ENCODE measurements at places on chromosomes 13 and 19. TPM values are rescaled to one million over a fixed set of nuclear protein-coding genes. Genes with fewer than 3 reads are reported as not detected.

TNFAIP8L1 gene
- total RNA-seq: 17.8 TPM

SLC46A3 gene
- 0.25 TPM for total RNA-seq

F7 gene
- not detected for total RNA-seq

DNA sequence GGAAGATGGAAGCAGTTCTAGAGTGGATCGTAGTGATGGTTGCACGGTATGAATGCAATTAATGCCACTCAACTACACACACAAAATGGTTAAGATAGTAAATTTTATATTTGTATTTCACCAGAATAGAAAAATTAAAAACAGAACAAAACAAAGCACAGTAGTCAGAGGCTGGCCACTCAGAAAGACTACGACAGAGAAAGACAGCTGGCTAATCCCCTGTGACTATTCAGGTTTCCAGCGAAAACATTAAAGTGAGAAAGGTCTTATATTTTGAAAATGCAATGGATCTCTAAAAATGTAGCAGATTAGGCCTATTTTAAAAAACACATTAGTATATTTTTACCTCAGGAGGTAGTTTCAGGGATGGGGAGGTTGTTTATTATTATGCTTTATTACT is 131.3 kb upstream of the POSTN start:
- H3K27me3 ChIP-seq: no peaks in the 10 kb centered on the region
- H3K4me1 ChIP-seq: no peaks in the 10 kb centered on the region
- no peak overlapping the region for H3K27ac ChIP-seq
- H3K4me3 ChIP-seq: no peak overlapping the region
